ENCODE measurements at places on chromosomes 5 and 9.
A peak's percentile ranks its signal among the peaks of the same experiment; 100 is the strongest.

- no peak for DNase-seq
Measured at GRCh38 chr9:71663216-71663615, 105.1 kb downstream of the CEMIP2 start.

- DNase-seq, result no peak
Measured at GRCh38 chr9:89778100-89779090, 173.6 kb downstream of the GADD45G start.

- DNase-seq, result no peak
Measured at GRCh38 chr5:38540314-38540713, 16.1 kb downstream of the LIFR start.

DNA sequence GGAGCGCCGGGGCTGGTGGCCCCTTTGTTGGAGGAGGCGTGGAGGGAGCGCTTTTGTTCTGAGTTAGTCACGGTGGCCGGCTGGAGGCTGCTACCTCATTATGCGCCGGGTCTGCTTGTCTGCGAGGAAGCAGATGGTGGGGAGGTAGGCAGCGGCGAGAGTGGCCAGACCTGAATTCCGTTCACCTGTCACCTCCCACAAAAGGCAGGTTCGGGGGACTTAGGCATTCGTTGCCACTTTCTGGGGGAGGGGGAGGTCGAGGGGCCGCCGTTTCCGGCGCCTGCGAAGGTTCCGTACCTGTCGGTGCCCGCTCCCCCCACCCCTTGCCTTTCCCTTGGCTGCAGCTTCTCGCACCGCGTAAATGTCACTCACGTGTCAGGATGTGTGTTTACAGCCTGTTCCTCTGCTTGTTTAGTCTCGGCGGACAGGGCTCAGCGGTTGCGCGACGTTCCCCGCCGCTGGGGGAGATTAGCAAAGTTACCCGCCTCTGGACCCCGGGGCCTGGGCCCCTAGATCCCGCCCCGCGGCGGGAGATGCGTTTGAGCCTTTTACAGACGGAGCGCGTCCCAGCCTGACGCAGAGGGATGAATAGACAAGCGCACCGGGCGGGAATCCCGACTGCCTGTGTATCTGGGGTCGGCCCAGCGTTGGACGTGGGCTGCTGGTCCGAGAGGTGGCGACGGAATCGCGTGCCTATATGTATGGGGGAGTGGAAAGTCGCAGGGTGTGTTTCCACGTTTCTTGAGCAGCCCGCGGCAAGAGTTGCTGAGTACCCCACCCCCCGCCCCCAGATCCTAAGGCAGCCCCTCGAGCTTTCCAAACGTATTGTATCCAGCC, 2.7 kb upstream of the LHX2 start:
- DNase-seq, result no peak

- no peak for DNase-seq
Measured at GRCh38 chr9:132984202-132985070, 5.9 kb downstream of the GFI1B start.

DNA sequence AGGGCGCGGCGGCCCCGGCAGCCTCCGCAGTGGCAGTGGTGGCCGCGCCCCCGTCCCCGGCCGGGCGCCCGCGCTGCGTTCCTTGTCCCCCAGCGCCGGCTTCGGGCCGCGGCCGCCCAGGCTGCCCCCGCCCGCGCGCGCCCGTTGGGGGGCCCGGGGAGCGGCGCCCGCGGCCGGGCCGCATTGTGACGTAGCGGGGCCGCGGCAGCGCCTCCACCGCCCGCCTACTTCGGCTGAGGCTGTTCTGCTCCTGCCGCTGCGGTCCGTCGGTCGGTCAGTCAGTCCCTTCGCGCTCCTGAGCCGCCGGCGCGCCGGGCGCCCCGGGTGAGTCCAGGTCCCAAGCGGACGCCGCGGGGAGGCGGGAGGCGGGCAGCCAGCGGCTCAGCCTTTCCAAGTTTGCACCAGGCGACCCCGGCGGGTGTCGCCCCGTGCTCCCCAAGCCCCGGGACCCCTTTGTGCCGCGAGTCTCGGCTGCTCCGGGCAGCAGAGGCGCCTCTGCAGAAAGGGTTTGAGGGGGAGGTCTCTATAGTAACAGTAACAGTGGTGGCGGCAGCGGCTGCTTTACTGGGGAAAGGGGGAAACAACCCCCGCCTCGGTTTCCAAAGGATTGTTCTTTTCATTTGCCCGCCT, at the start of gene SNCAIP:
TSS of gene SNCAIP (plus strand) at position 277 of the 630 bp plus-strand sequence. CDS start 78,898 bp downstream, outside the sequence.
- no peak for DNase-seq

GRCh38 chr9:123660691-123661466, 269.0 kb downstream of the DENND1A start:
- DNase-seq, result no peak

GRCh38 chr9:96331236-96331947, 29.4 kb upstream of the HSD17B3 start:
- DNase-seq, result no peak

DNA sequence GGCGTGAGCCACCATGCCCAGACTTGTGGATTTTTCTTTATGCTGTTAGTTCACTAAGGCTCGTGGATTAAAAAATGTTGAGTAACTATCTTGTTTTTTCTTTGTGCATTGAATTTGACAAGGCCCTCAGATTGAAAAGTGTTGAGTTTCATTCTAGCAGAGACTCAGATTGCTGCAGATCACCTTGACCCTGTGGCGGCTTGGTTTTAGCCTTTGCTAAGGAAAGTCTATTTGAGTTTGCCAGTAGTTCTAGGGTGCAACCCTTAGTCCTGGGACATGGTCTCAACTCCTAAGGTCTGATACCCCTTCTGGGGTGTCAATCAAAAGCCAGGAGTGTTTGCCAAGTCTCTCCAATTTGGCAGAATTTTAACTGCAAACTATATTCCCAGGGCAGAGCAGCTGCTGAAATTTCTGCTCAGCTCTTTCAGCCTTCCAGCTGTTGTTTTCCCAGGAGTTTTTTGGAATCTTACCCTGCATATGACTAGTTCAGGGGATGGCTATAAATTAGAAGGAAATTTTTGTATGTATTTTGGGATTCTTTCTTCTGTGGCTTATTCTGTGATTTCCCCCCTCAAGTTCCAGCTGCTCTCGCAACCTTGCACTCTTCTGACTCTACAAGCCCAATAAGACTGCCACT, 84.3 kb upstream of the HAND1 start:
- no peak for DNase-seq

GRCh38 chr9:113737517-113738271, 138.4 kb upstream of the ZNF618 start:
- DNase-seq, result no peak

DNA sequence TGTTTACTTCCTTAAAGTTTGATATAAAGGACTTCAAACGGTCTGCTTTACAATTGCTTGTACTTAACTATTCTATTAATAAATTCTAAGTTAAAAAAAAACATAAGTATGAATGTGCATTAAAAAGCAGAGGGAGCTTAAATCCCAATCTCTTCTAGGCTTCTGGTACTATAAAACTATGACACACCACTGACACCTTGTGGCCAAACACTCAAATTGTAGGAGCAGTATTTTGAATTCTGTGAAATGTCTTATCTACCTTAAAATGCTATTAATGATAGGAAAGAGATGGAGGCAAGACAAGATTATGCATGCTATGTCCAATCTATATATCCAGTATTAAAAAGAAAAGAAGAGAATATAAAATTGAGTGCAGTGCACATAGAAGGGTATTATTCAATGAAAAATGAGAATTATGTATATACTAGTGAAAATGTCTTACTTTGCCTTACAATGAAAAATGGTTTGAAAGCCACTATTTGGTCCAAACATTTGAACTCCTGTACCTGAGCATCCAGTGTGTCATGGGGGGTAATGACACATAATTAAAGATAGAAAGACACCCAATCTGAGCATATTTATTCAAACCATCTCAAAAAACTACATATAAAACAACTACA, 87.6 kb downstream of the ERP44 start:
- peak; percentile 6 for DNase-seq

GRCh38 chr9:120158221-120158620, 421.7 kb downstream of the CDK5RAP2 start:
- DNase-seq, result no peak

DNA sequence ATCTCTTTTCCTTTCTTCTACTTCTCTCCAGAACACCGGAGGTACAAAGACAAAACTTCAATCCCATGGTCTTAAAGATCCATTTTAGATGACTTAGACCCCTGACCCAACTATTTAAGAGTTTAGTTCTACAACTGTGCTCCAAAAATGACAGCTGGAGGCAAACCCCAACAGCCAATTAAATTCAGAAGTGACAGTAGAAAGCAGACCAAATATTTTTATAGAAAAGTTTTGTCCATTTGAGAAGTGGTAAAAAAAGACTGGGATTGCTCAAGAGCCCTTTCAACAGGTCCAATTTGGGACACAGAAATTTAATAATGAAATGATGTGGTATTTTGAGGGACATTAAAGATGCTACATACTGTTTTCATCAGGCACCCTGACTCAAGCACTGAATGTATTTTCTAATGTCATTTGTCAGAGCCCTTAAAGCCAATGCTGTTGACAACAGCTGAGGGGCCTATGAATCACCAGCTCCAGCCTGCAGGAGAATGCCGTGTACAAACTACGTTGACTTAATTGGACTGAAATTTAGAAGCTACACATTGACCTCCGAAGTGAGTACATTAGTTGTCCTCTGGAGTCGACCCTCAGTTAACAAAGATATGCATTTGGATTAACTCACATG, 147.5 kb upstream of the PIK3R1 start:
- no peak for DNase-seq

GRCh38 chr9:132207215-132207614, 45.4 kb downstream of the NTNG2 start:
- no peak for DNase-seq

GRCh38 chr9:98148486-98148885, 29.5 kb upstream of the TRIM14 start:
- DNase-seq, result no peak

- DNase-seq, result no peak
Measured at GRCh38 chr9:123438321-123438720, 82.3 kb downstream of the CRB2 start.

DNA sequence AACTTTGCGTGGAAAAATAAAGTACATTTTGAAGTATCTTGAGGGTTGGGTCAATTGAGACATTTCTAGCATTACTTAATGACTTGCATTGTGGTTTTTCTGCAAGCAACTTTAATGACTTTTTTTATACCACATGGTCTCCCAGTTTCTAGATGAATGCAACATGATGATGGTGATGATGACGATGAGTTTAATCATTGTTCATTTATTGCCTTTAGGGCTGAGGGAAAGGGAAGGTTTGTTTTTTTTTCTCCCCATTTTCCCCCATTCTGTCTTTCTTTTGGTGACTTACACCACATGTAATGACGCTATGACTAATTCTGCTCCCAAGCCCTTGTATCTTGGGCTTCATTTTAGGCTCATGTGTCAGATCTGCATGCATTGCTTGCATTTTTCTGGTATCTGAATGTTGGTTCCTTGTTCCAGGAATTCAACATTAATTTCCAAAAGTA, 57.7 kb upstream of the NXNL2 start:
- DNase-seq, result no peak

DNA sequence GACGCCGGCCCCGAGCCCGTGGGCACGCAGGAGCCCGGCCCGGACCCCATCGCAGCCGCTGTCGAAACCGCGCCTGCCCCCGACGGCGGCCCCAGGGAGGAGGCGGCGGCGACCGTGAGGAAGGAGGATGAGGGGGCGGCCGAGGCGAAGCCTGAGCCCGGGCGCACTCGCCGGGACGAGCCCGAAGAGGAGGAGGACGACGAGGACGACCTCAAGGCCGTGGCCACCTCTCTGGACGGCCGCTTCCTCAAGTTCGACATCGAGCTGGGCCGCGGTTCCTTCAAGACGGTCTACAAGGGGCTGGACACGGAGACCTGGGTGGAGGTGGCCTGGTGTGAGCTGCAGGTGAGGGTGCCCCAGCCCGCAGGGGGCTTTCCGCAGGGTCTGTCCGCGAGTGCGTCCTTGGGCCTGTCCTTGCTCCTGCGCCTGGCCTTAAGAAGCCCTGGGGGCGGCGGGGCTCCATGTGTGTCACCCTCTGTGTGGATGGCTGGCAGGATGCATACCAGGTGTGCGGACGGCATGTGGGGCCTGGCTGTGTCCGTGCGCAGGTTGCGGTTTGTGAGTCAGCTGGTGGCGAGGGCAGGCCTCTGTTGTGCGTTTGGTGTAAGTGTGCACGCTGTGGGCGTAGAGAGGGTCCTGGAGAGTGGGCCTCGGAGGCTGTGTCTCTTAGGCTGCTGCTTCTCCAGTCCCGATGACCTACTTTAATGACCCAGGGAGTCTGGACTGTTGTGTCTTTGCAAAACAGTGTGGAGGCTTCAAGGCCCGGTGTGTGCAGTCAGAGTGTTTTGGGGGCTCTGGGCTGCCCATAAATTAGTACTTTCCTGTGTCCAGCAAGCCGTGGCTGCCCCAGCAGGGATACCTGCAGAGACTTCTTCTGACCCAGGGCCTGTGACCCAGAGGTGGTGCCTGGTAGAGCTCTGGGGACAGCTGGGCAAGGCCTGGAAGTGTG, 1.6 kb downstream of the WNK2 start:
- DNase-seq, result no peak

DNA sequence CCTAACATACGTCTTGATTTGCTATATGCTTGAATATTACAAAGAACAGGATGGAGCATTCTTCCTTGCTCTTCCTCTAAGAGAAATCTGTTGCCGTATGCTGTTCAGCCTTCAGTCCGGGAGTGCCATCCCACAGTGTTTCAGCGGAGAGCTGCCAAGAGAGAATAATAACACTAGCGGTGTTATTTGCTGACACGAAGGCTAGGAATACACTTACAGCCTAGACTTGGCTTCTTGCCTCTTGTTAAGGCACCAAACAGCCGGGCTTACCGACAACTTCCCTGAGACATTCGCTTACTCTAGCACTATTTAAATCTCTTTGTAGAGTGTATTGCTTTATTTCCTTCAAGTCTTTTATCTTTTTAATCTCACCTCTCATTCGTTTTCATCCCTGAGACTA, 31.4 kb downstream of the KCTD16 start:
- DNase-seq, result no peak

DNA sequence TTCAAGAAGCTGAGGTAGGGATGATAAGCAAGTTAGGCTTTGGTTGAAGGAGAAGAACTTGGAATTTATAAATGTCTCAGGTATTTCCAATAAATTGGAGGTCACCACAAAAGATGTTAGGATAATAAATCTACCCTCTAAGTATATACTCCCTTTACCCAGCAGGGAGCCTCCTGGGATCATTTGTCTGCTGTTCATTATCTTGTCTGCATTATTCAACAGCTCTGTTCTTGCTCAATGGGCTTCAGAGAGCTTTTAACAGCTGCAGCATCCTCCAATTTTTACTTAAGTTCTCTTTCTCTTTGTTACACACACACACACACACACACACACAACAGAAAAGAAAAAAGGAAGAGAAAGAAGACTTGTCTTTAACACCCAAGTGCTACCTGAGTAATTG, 51.7 kb upstream of the VPS13A start:
- no peak for DNase-seq

DNA sequence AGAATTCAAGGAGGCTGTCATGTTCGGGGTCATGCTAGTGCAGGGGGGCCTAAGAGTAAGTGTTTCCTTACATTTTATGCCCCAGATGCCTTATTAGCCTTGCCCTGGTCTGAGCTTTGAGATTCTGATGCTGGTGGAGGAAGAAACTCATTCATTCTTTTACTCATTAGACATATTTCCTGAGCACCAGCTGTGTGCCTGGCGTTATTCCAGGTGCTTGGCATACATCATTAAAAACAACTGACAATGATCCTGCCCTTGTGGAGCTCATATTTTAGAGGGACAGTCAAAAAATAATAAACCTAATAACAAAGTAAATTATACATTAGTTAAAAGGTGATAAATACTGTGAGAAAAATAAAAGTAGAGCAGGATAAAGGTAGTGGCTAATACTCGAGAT, 138.9 kb upstream of the SGCD start:
- no peak for DNase-seq
